D341Med (cell line): ENCODE measurements at places on chromosomes 12 and 14.

DNA sequence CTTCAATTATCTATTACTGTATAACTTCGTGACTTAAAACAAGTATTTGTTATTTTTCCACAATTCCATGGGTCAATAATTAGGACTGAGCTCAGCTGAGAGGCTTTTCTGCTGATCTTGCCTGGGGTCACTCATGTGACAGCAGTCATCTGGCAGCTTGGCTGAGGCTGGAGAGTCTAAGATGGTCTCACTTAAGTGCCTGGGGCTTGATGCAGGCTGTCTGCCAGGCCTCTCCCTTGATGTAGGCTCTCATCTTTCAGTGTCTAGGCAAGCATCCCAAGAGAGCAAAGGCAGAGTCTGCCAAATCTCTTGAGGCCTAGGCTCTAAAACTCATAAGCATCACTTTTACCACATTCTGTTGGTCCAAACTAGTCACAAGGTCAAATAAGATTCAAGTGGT, 93.2 kb downstream of the NKX2-1 start:
- DNase-seq = no peak

DNA sequence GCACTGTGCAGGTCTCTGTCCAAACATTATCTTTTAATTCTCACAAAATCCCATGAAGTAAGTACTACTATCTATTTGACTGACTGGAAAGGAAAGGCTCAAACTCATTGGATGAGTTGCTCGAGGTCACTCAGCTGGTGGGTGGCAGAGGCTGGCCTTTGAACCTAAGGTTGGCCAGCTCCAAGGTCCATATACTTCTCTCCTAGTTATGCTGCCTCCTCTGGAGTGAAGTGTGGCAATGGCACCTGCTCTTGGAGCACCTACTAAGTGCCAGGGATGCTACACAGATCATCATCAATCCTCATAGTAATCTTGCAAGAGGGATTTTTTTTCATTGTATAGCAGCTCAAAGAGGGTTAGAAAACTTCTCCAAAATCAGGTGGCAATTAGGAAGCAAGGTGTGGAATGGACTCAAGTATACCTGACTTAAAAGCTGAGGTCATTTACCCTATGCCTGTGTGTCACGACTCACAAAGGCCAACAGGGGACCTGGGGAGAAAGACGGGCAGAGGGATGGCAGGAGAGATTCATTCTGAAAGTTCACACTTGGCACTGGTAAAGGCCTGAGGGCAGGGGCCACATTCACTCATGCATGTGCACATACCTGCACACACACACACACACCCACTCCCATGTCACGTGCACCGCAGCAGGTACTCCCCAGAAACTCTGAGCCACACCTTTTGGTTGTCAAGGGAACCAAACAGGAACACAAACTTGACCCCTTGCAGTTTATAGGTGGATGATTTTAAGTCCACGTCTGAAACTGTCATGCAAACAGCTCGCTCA, 146.4 kb downstream of the FOXN3 start:
- no peak for DNase-seq

- no peak for DNase-seq
Measured at GRCh38 chr12:21428241-21428640, 9.2 kb upstream of the PYROXD1 start.

DNA sequence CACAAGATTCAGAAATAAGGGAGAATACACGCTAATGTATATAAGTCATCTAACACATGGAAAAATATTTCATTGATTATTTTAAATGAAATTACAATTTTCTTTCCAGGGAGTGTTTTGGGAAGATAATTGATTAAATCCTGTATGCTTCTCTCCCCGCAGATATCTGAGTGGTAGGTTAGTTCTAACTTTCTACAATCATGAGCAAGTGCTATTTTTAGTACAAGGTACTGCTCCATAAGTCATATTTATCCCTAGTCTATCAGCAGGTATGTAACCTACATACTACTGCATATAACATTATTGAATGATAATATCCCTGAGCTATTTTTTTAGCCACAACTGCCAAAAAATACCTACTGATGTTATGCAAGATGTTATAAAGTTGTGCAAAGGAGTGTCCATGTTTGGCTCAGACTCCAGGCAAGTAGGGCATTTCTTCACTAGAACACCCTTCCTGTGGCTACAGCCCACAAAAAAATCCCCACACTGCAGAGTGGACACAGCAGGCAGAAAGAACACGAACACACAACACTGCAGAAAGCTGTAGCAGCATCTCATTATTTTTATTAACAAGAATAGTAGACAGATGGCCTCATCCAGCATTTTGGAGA, 87.0 kb downstream of the SEC23A start:
- no peak for DNase-seq

GRCh38 chr12:48001505-48002413, 2.5 kb downstream of the COL2A1 start:
- DNase-seq = peak; percentile 83
